NCI-H345 (cell line): ENCODE measurements at places on chromosomes 3 and 15.

- no peak for DNase-seq
These were observed 575 bp downstream of the LEO1 start for GRCh38 chr15:51971032-51971374.

- no peak for DNase-seq
These were observed 33.8 kb downstream of the EFL1 start for GRCh38 chr15:82228750-82229149.

- DNase-seq, result no peak
These were observed 2.5 kb upstream of the TLNRD1 start for GRCh38 chr15:80998251-80998650.

GRCh38 chr3:106842151-106842550 lies 535.1 kb upstream of the CCDC54 start:
- no peak for DNase-seq

DNA sequence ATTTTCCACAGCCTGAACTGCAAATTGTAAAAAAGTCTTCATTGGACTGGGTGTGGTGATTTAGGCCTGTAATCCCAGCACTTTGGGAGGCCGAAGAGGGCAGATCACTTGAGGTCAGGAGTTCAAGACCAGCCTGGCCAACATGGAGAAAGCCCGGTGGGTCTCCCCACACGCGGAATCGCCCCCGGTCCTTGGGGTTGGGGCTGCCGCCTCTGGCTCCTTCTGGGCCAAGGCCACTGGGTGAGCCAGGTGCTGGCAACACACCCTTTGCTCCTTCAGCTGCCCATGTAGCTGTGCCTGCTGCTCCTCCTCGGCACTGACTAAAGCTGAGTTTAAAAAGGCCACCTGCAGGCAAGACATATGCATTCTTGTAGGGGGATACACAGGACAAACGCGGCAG lies 9.4 kb upstream of the VPS33B start:
- no peak for DNase-seq

GRCh38 chr3:88195951-88196434 lies 46.2 kb downstream of the C3orf38 start:
- DNase-seq, result no peak

DNA sequence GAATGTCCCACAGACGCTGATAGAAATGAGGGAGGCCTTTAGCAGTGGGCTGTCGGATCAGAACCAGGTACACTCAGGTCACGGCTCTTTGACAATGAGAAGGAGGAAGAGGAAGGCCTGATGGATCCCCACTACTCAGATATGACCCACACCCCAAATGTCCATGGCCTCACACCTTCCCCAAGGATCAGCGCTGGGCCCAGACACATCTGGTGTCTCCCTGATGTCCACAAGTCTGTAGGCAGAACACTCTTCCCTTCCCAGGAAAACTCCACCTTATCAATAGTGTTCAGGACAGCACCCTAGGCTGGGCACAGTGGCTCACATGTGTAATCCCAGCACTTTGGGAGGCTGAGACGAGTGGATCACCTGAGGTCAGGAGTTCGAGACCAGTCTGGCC lies 33.3 kb upstream of the SFMBT1 start:
- no peak for DNase-seq

- peak; percentile 47 for DNase-seq
These were observed 76.0 kb downstream of the HMG20A start for GRCh38 chr15:77496715-77497109.

DNA sequence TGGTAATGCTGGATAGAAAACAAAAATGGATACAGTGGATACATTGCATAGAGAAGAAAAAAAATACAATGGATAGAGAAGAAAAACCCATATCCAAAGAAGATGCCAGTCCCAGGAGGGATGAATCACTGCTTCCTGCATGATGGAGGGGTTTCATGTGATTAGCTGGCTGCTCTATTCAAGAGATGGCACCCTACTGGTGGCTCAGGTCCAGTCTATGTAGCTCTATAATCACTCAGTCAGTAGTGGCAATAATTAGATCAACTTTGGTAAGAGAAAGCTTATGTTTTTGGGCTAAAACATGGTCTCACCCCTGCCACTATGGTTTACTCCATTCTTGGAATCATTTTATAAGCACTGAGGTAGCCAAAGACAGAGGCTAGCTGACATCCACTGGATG lies 33.7 kb upstream of the NOX5 start:
- DNase-seq, result no peak

GRCh38 chr15:88918738-88919137 lies 5.6 kb upstream of the MFGE8 start:
- no peak for DNase-seq

DNA sequence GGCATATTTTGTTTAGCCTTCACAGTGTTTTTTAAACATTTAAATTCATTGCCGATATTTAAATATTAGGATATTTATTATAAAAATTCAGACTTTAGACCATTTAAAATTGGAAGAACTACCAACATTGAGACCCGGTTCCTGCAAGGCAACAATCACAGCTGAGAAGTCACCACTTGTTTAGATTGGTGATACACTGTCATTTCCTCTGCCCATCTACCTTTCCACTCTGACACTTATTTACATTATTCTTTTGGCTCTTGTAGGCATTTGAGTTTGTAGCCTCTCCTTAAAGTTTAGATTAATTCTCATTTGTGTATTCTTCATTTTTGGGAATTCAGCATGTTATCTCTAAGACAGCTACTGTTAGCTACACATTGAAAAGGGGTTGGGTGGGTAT lies 10.3 kb upstream of the IL20RB start:
- no peak for DNase-seq

DNA sequence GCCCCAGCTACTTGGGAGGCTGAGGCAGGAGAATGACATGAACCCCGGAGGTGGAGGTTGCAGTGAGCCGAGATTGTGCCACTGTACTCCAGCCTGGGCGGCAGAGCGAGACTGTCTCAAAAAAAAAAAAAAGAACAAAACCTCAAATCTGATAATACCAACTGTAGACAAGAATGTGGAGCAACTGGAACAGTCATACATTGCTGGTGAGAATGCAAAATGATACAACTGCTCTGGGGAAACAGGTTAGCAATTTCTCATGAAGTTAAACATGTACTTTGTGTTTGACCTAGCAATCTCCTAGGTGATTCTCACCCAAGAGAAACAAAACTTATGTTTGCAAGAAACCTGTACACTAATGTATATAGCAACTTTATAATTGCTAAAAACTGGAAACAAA lies 4.4 kb upstream of the VHL start:
- no peak for DNase-seq

DNA sequence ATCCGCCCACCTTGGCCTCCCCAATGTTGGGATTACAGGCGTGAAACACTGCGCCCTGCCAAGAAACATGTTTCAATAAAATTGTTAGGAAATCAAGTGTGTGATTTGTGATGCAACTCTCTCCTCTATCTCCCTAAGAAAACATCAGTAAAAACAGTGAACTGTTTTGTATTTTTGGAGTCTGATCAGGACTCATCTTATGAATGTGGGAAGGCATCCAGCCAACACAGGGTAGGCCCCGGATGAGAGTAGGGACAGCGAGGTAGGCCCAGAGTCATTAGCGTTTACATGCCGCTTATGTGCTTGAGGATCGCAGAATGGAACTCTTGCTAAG lies 884 bp upstream of the GLYCTK start:
- no peak for DNase-seq

GRCh38 chr3:187978433-187979011 lies 175.4 kb upstream of the LPP start:
- DNase-seq, result no peak
